GM23338 (cell line): ENCODE measurements at places on chromosomes 11 and 22. TPM values are rescaled to one million over a fixed set of nuclear protein-coding genes. Genes with fewer than 3 reads are reported as not detected.
A peak's percentile ranks its signal among the peaks of the same experiment; 100 is the strongest.

Gene TLCD5
- total RNA-seq = 8.5 and 10.0 TPM in 2 replicates

Gene APOA1
- total RNA-seq = not detected in 2 replicates

Gene ANKRD42
- 5.7 and 7.1 TPM in 2 replicates for total RNA-seq

Gene MMP27
- total RNA-seq = not detected in 2 replicates

Gene TUB
- total RNA-seq = 23.7 and 30.4 TPM in 2 replicates

Gene HEPHL1
- 0.04 and 0.07 TPM in 2 replicates for total RNA-seq

Gene PKDREJ
- not detected in 2 replicates for total RNA-seq

Gene POU2AF3
- total RNA-seq = 2.7 and 5.2 TPM in 2 replicates

Gene C22orf31
- total RNA-seq = not detected in 2 replicates

DNA sequence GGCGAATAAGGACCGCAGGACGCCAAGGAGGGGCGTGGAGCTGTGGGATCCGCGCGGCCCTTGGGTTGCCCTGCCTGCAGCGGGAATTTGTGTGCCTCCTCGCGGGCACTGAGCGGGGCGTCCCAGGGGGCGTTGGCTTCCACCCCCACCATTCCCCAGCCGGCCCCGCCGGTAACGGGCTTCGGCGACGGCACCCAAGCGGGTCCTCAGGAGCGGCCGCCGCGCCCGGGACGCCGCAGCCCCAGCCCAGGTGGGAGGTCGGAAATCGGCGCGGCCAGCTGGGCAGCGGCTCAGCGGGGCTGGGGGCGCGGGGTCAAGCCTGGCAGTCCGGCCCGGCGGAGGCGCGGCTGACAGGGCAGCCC lies 320 bp downstream of the CLTCL1 start:
- H3K27ac ChIP-seq = no peak overlapping the region
- H3K4me1 ChIP-seq = peaks cover 36% of the 10 kb centered on the region
- peaks cover 16% of the 10 kb centered on the region for H3K27me3 ChIP-seq
- peak overlapping the region; percentile 90 for H3K4me3 ChIP-seq

GRCh38 chr11:100980156-100980555 lies 149.5 kb downstream of the PGR start:
- H3K4me3 ChIP-seq = no peak overlapping the region
- H3K27me3 ChIP-seq = peaks cover 48% of the 10 kb centered on the region
- no peaks in the 10 kb centered on the region; the same call in 1 of the 2 replicates for H3K4me1 ChIP-seq
- no peak overlapping the region for H3K27ac ChIP-seq
- peak; percentile 60 for DNase-seq
- H3K36me3 ChIP-seq = no peaks in the 10 kb centered on the region

- no peaks in the 10 kb centered on the region for H3K27me3 ChIP-seq
- H3K27ac ChIP-seq = no peak overlapping the region
- no peaks in the 10 kb centered on the region for H3K36me3 ChIP-seq
- no peak for DNase-seq
These were observed 322.3 kb upstream of the B3GAT1 start for GRCh38 chr11:134734141-134734845.

GRCh38 chr11:100766764-100767163 lies 79.7 kb downstream of the ARHGAP42 start:
- no peak overlapping the region for H3K4me3 ChIP-seq
- H3K27me3 ChIP-seq = no peaks in the 10 kb centered on the region
- DNase-seq = no peak

DNA sequence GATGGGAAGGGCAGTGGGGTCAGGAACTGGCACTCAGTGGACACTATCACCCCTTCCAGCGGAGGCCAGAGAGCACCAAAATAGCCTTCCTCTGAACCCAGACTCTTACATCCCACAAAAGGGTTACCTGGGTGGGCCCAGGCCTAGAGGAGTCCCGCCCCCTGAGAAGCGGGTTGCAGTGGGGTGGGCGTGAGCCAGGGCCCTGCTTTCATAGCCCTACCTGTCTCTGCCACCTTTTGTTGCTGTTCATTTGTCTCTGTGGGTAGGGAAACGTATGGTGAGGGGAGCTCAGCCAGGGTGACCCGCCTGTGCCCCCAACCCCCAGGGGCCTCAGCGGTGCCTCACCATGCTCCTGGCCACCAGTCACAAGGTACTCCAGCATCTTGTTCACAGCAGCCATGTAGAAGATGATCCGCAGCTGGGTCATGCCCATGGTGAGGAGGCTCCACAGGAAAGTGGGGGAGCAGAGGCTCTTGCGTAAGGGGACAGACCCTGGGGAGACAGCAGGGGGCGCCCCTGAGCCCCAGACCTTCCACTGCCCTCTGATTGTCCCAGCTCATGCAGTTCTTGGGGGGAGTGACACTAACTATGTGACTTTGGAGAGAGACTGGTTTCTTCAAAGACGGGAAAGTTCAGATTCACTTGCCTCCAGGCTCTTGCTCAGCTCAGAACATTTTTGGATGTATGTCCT lies 24.0 kb downstream of the SLC43A1 start:
- DNase-seq = peak; percentile 85
- H3K27ac ChIP-seq = 0 out of 2 replicates have a peak overlapping the region, but pooled peaks have one; percentile 55
- H3K27me3 ChIP-seq = no peaks in the 10 kb centered on the region
- peaks cover 10% of the 10 kb centered on the region; the same call in 1 of the 2 replicates for H3K36me3 ChIP-seq

DNA sequence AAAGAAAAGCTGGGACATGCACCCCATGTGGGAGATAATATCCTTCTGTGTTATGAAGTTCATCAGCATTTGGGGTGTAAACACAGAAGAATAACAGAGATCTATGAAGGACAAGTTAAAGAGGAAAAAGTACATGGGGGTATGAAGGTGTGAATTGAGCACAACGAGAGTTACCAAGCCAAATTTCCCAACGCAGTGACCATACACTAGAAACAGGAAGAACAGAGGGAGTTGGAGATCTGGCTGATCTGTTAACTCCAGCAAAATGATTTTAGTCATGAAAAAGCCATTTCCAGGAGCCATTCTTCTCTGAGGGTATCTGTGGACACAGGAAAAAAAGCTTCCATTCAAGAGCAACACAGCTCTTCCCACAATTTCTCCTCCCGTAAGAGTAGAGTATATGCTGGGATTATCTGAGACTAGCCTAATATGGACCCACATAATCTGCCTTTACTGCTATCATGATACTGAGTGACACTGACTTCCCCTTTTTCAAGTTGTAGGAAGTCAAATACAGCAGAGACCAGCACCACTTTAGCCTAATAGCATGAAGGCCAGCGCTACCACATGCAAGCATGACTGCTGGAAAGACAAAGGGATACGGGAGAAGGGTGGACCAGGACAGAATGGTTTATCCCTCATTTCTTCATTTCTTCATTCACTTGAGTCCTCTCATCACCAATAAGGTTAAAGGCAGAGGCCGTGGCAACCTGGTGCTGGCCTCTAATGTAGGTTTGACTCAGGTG lies 19.6 kb upstream of the OR8D2 start:
- no peak overlapping the region for H3K4me3 ChIP-seq
- no peak overlapping the region for H3K27ac ChIP-seq
- no peaks in the 10 kb centered on the region for H3K27me3 ChIP-seq
- H3K36me3 ChIP-seq = no peaks in the 10 kb centered on the region

GRCh38 chr11:104163100-104164027 lies 583 bp downstream of the PDGFD start:
- H3K4me1 ChIP-seq = peaks cover 7% of the 10 kb centered on the region
- peak overlapping the region; percentile 42; the same call in 1 of the 2 replicates for H3K27ac ChIP-seq

GRCh38 chr22:47201186-47201995 lies 438.9 kb downstream of the TBC1D22A start:
- no peak overlapping the region for H3K4me3 ChIP-seq
- no peak overlapping the region for H3K27ac ChIP-seq
- no peaks in the 10 kb centered on the region for H3K27me3 ChIP-seq
- no peaks in the 10 kb centered on the region for H3K4me1 ChIP-seq

DNA sequence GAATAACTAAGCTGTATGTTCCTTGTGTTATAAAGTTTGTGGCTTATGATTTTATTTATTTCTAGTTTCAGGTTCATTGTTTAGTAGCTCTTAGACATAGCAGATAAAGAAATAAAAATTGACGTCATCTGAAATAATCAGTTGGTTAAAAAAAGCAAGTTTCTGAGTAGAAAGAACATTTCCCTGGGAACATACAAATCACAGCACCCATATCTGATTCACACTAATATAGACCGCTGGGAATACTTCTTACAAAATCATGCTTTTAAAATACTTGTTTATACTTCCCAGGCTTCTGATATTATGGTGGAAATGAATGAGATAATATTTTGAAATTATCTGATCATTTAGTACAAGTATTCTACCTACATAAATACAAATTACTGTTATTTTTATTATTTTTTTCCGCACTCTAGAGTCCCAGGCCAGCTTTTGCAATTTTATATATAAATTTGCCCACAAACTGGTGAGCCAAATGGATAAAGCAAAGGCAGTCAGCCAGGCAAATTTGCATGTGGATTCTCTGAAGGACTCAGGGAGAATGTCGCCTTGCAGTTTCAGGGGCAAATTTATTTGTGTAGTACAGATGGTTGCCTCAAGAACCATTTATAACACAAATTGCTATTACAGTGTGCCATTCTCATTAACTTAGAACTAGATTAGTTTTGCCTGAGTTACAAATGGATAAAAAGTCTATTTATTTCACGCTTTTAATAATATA lies 62.9 kb upstream of the SC5D start:
- H3K27ac ChIP-seq = no peak overlapping the region
- 0 out of 2 replicates have a peak, but pooled peaks cover 8% of the 10 kb centered on the region for H3K36me3 ChIP-seq
- H3K4me3 ChIP-seq = no peak overlapping the region

DNA sequence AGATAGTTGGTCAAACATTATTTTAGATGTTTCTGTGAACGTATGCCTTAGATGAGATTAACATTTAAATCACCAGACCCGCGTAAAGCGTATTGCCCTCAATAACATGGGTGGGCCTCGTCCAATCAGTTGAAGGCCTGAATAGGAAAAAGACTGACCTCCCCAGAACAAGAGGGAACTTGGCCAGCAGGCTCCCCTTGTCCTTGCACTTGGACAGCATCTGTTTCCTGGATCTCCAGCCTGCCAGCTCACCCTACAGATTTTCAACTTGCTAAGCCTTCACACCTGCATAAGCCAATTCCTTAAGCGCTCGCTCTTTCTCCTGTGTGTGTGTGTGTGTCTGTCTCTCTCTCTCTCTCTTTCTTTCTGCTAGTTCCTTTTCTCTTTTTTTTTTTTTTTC lies 8.2 kb downstream of the TOM1 start:
- H3K27ac ChIP-seq = no peak overlapping the region
- H3K36me3 ChIP-seq = no peaks in the 10 kb centered on the region
- H3K27me3 ChIP-seq = no peaks in the 10 kb centered on the region
- H3K4me3 ChIP-seq = no peak overlapping the region
- H3K4me1 ChIP-seq = peaks cover 4% of the 10 kb centered on the region; the same call in 1 of the 2 replicates
- DNase-seq = no peak

DNA sequence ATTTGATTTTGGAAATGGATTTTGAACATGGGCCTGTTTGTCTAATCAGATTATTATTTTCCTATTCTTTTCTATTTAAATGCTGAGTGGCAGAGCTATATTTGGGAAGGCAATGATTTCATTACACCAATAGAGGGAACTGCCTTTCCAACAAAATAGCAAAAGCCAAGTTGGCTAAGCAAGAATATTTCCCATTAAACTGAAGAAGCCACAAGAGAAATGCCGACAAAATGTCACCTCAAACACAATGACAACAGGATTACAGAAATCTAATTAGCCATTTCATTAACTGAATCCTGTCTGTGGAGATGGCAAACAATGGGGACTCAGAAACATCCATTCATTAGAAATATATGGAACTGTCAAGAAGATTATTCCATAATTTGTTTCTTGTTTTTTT lies 1593.1 kb upstream of the RAG2 start:
- H3K36me3 ChIP-seq = peaks cover 9% of the 10 kb centered on the region
- DNase-seq = no peak
- H3K4me3 ChIP-seq = no peak overlapping the region

GRCh38 chr22:29214232-29214631 lies 8.5 kb downstream of the EMID1 start:
- H3K4me3 ChIP-seq = no peak overlapping the region
- DNase-seq = no peak
- H3K27ac ChIP-seq = no peak overlapping the region
- no peaks in the 10 kb centered on the region; the same call in 1 of the 2 replicates for H3K4me1 ChIP-seq
- H3K27me3 ChIP-seq = no peaks in the 10 kb centered on the region
- H3K36me3 ChIP-seq = no peaks in the 10 kb centered on the region

DNA sequence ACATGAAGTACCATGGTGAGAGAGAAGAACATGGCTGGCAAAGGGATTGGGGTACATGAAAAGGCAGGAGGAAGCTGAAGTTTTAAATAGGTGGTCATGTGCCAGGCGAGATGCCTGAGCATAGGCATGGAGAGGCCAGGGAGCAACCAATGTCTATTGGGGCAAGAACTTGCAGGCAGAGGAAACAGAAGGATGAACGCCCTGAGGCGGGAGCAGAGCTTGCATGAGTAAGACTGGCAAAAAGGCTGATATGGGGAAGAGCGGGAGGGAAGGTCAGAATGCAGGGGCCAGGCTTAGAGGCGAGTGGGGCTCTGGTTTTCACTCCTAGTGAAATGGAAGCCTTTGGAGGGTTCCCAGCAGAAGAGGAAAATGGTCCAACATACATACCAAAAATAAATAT lies 52.5 kb upstream of the VSTM5 start:
- no peak for DNase-seq
- H3K27me3 ChIP-seq = no peaks in the 10 kb centered on the region
- no peak overlapping the region for H3K4me3 ChIP-seq
- H3K4me1 ChIP-seq = no peaks in the 10 kb centered on the region
- no peak overlapping the region for H3K27ac ChIP-seq

DNA sequence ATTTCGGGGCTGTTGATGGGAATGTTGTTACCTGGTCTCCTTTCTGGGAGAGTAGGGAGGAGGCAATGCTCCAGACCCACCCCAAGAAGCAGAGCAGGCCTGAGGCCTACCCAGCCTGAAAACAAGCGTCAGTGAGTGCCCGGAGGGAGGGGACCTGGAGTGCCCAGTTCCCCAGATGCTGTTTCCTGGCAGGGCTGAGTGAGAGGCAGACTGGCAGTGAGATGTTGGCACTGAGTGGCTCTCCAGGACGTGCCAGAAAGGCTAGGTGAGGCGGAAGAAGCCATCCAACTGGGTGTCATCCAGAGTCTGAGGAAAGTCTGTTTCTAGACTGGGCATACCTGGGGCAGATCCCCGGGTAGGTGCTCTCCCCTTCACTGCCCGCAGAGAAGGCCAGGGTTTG lies 1.3 kb downstream of the POU2F3 start:
- H3K4me3 ChIP-seq = no peak overlapping the region
- no peaks in the 10 kb centered on the region for H3K36me3 ChIP-seq
- H3K27me3 ChIP-seq = peaks cover 45% of the 10 kb centered on the region
- no peak overlapping the region for H3K27ac ChIP-seq
- H3K4me1 ChIP-seq = peaks cover 22% of the 10 kb centered on the region
- no peak for DNase-seq

DNA sequence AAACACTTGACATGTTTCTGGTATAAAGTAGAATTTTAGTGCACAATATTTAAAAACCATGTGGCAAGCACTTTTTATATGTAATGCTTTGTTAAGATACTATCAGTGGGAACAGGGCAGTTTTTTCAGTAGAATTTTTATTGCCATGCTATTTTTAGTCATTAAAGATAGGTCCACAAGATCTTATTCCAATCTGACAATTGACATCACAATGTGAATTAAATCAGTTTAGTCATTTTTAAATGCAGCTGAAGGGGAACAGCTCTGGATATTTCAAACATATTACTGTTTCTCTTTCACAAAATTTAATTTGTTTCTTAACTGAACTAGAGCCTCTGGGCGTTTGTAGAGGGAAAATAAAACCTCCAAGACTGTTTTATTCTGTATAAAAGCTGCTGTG lies 194.1 kb downstream of the MSANTD4 start:
- no peak overlapping the region for H3K4me3 ChIP-seq
- no peak for DNase-seq
- H3K36me3 ChIP-seq = no peaks in the 10 kb centered on the region
- no peaks in the 10 kb centered on the region for H3K4me1 ChIP-seq
- no peak overlapping the region for H3K27ac ChIP-seq
